Esophagus squamous epithelium (tissue), 5 donors: ENCODE measurements at places on chromosomes 5 and 9. TPM values are rescaled to one million over a fixed set of nuclear protein-coding genes. Genes with fewer than 3 reads are reported as not detected.

GRCh38 chr5:88879724-88880123 lies 3.3 kb downstream of the MEF2C start:
- H3K4me3 ChIP-seq, result no peak overlapping the region
- H3K27ac ChIP-seq, result peak overlapping the region; percentile 90
- H3K27me3 ChIP-seq, result no peaks in the 10 kb centered on the region

Gene ADGRD2
- total RNA-seq, result not detected

Gene RIC1
- total RNA-seq, result 37.2 TPM

DNA sequence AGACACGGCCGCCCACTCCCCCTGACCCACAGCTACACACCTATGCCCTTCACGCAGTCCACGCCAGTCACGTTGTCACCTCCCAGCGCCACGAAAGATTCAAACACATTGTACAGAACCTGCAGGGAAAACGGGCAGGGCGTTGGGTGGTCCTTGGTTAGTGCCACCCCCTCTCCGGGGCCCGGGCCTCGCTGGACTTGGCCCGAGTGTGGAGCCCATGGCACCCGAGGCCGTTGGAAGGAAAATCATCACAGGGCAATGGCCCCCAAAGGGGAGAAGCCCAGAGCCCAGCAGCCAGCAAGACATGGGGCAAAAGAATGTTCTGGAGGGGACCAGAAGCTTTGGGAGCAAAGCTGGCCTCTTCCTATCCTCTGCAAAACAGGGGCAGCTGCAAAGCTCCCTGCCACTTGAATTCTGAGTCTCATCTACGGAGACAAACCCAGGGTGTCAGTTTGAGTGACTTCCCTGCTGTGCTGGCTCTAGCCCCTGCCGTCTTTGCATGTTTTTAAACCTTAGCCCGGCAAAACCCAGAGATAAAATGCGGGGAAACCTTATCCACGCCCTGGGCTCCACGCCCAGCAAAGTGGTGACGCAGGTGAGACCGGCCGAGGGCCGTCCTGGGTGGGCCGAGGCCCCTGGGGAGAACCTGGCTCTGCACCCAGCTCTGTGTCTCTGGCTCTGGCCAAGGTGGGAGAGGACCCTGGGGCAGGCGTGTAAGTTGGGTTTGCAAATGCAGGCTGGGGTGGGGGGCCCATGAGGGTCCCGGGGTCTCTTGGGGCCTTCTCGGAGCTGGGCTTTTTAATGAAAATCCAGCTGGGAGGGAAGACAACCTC lies 38.9 kb downstream of the SLC9A3 start:
- H3K4me3 ChIP-seq, result no peak overlapping the region
- H3K27ac ChIP-seq, result no peak overlapping the region
- no peaks in the 10 kb centered on the region for H3K4me1 ChIP-seq
- H3K36me3 ChIP-seq, result no peaks in the 10 kb centered on the region

DNA sequence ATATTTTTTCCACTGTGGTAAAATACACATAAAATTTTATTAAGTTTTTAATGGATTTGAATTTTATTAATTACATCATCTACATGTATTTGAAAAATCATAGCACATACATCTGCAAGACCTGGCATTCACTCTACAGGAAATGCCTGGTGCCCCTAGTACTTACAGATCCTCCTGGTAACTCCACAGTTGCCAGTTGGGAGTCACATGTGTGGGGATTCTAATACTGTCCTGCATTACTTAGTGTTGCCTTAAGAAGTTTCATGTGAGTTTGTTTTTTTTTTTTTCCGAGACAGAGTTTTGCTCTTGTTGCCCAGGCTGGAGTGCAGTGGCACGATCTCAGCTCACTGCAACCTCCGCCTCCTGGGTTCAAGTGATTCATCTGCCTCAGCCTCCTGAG lies 18.1 kb downstream of the KDM3B start:
- no peak for DNase-seq
- H3K27ac ChIP-seq, result no peak overlapping the region
- no peaks in the 10 kb centered on the region for H3K36me3 ChIP-seq
- H3K27me3 ChIP-seq, result no peaks in the 10 kb centered on the region
- H3K4me3 ChIP-seq, result no peak overlapping the region

- no peak overlapping the region for H3K27ac ChIP-seq
- no peaks in the 10 kb centered on the region for H3K4me1 ChIP-seq
- no peak overlapping the region for H3K4me3 ChIP-seq
- no peak for DNase-seq
- H3K27me3 ChIP-seq, result no peaks in the 10 kb centered on the region
Observed at GRCh38 chr9:120110520-120110919, 469.4 kb downstream of the CDK5RAP2 start.

Gene TRPM3
- total RNA-seq, result under 0.01 TPM

DNA sequence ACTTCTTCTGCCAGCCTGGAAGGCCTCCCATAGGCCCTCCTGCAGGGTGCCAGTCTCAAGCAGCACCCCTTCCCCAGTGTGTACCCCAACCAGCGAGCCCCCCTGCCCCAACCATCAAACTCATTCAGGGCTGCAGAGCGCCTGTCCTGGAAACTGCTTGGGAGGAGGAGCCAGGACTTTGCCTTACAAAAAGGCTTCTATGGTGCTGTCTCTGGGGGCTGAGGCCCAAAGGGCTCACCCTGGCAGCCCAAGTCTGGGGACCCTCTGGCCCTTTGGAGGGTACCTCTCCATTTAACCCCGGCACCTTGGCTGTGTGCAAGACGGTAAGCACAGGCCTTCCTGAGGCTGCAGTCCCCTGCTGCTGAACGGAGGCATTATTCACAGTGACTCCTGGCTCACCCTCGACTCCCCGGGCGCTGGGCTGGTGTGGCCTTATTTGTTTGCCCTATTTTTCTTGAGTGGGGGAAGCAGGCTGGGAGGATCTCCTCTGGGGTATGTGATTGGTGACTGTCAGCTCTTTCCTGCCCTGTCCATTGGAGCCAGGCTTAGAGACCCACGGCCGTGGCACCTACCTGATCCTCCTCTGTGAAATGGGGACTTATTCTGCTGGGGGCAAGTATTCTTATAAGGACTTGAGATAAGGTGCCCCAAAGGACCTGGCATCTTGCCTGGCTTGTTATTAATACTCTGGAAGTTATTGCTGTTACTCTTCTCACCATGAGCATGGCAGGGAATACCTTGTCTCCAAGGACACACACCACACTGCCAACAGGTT lies 5.8 kb downstream of the LMX1B start:
- H3K36me3 ChIP-seq, result no peaks in the 10 kb centered on the region
- no peak overlapping the region for H3K27ac ChIP-seq
- DNase-seq, result no peak
- H3K4me3 ChIP-seq, result no peak overlapping the region
- peaks cover 100% of the 10 kb centered on the region for H3K27me3 ChIP-seq

- no peak for DNase-seq
- H3K27me3 ChIP-seq, result no peaks in the 10 kb centered on the region
- H3K36me3 ChIP-seq, result no peaks in the 10 kb centered on the region
- no peak overlapping the region for H3K4me3 ChIP-seq
- H3K4me1 ChIP-seq, result peaks cover 16% of the 10 kb centered on the region
Observed at GRCh38 chr5:140255460-140256157, 47.3 kb downstream of the PFDN1 start.

Gene GGTA1
- 29.9 TPM for total RNA-seq

Gene SV2C
- 0.04 TPM for total RNA-seq

- peaks cover 4% of the 10 kb centered on the region for H3K36me3 ChIP-seq
- no peak for DNase-seq
- peaks cover 56% of the 10 kb centered on the region for H3K4me1 ChIP-seq
- H3K4me3 ChIP-seq, result peak overlapping the region; percentile 18
- H3K27ac ChIP-seq, result peak overlapping the region; percentile 52
- no peaks in the 10 kb centered on the region for H3K27me3 ChIP-seq
Observed at GRCh38 chr5:32583582-32584232, 1.6 kb upstream of the SUB1 start.

GRCh38 chr9:34686732-34687131 lies 4.3 kb downstream of the CCL19 start:
- DNase-seq, result no peak
- H3K27ac ChIP-seq, result no peak overlapping the region
- no peaks in the 10 kb centered on the region for H3K4me1 ChIP-seq
- H3K4me3 ChIP-seq, result no peak overlapping the region
- H3K36me3 ChIP-seq, result no peaks in the 10 kb centered on the region

Gene NSG2
- not detected for total RNA-seq

GRCh38 chr5:43514025-43514424 lies 923 bp downstream of the C5orf34 start:
- H3K27ac ChIP-seq, result peak overlapping the region; percentile 92
- peak overlapping the region; percentile 75 for H3K4me3 ChIP-seq
- no peaks in the 10 kb centered on the region for H3K36me3 ChIP-seq
- no peaks in the 10 kb centered on the region for H3K27me3 ChIP-seq
- no peak for DNase-seq

- DNase-seq, result no peak
- no peaks in the 10 kb centered on the region for H3K36me3 ChIP-seq
- H3K27me3 ChIP-seq, result no peaks in the 10 kb centered on the region
- no peaks in the 10 kb centered on the region for H3K4me1 ChIP-seq
- H3K4me3 ChIP-seq, result no peak overlapping the region
Observed at GRCh38 chr5:100496296-100496695, 38.9 kb upstream of the FAM174A start.

Gene IRX2
- total RNA-seq, result 6.4 TPM

Gene PDCD1LG2
- total RNA-seq, result 0.26 TPM

DNA sequence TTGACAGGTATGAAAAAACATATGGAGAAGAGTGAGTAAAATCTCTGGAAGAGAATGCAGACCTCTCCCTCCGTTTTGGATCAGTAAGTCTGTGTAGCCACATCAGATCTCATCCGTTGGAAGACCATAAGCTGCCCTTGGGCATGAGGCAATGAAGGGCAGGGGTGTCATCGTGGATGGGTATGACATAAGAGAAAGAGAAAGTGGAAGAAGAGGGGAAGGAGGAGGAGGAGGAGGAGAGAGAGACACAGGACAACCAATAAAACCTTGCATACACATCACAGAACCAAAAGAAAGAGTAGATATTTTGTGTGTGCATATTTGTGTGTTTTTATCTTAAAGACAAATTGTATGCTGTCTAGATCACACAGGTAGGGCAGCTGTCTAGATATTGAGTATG lies 50.7 kb downstream of the PRRC1 start:
- DNase-seq, result no peak
- no peaks in the 10 kb centered on the region for H3K4me1 ChIP-seq
- no peak overlapping the region for H3K27ac ChIP-seq
- no peaks in the 10 kb centered on the region for H3K36me3 ChIP-seq
- peaks cover 7% of the 10 kb centered on the region for H3K27me3 ChIP-seq
- no peak overlapping the region for H3K4me3 ChIP-seq

Gene ENHO
- 0.38 TPM for total RNA-seq

- no peak overlapping the region for H3K4me3 ChIP-seq
- H3K4me1 ChIP-seq, result peaks cover 21% of the 10 kb centered on the region
- H3K36me3 ChIP-seq, result peaks cover 75% of the 10 kb centered on the region
Observed at GRCh38 chr5:14678773-14679334, 14.3 kb downstream of the OTULIN start.

Gene HTR1A
- total RNA-seq, result not detected

GRCh38 chr9:71079451-71079850 lies 42.0 kb downstream of the TRPM3 start:
- no peak overlapping the region for H3K27ac ChIP-seq
- H3K36me3 ChIP-seq, result no peaks in the 10 kb centered on the region
- no peaks in the 10 kb centered on the region for H3K4me1 ChIP-seq

Gene FAM169A
- 5.8 TPM for total RNA-seq

DNA sequence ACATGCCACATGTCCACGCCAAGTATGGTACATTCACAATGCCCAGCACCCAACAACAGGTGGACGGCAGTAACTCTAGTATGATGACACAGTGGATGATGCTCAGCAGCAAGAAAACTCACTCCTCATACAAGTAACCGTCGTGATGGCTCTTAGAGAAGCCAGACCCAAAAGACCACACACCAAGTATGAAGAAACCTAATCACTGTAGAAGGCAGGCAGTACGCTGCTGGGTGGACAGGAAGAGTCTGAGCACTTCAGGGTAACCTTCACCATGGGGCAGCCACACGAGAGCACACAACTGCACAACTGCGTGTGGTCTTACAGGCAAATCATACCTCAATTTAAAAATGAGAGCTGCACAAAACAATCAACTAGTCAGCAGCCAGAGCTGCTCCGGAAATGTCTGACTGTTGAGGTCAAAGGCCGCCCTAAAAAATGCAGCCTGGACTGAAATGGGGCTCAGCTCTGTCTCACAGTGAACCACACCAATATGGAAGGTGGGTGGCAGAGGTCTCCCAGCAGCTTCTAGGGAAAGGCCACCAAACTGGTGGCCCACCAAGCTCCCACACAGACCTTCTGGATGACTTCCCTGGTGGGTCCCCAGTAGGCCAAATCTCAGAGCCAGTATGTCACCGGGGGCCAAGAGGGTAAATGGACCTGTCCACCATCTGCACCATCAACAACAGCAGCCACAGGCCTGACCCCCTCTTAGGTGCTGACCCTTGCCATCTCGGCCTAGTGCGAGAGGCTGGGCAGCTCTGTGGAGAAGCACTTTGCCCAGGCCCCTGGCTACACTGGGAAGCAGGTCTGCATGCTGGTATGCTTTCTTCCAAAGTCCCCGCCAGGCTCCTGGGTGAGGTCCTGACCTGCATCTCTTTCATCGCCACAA lies 17.8 kb downstream of the BICD2 start:
- peak overlapping the region; percentile 9 for H3K27ac ChIP-seq
- no peak overlapping the region for H3K4me3 ChIP-seq
- peaks cover 31% of the 10 kb centered on the region for H3K4me1 ChIP-seq
- no peaks in the 10 kb centered on the region for H3K27me3 ChIP-seq

Gene PCDHGA7
- total RNA-seq, result 3.1 TPM

DNA sequence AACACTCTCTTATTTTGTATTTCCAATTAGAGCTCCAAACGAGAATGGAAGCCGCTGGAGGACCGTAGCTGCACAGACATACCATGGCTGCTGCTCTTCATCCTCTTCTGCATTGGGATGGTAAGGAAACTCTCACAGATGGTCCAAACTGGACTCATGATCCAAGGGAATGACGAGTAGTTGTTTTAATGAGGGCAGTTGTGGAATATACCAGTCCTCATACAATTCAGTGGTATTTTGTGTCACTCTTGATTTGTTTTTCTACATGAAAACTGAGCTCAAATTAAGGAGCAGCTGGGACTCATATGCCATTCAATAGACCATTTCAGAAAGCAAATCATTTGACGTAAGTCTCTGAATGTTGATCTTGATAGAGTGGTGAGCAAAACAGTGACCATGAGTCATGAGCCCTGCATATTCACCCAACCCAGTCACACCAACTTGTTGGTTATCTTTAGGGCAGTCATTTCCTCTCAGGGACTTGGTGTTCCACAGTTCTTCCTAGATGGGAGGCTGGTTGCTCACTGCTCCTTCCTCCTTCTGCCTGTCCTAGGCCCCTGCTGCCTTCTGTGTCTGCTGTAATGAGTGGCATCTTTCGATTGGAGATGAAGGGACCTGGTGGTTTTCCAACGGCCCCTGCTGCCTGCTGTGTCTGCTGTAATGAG lies 54.9 kb downstream of the SLC44A1 start:
- peaks cover 22% of the 10 kb centered on the region for H3K4me1 ChIP-seq
- no peak overlapping the region for H3K4me3 ChIP-seq
- H3K36me3 ChIP-seq, result no peaks in the 10 kb centered on the region
- H3K27ac ChIP-seq, result no peak overlapping the region

GRCh38 chr9:125746774-125747052 lies 460 bp upstream of the PBX3 start:
- H3K27me3 ChIP-seq, result no peaks in the 10 kb centered on the region
- H3K4me3 ChIP-seq, result peak overlapping the region; percentile 73
- H3K36me3 ChIP-seq, result no peaks in the 10 kb centered on the region
- peaks cover 24% of the 10 kb centered on the region for H3K4me1 ChIP-seq
- peak overlapping the region; percentile 96 for H3K27ac ChIP-seq
